ENCODE measurements at places on chromosomes 7 and 10.

- DNase-seq: no peak
Measured at GRCh38 chr7:127486654-127487053, 94.1 kb upstream of the ZNF800 start.

- no peak for DNase-seq
Measured at GRCh38 chr7:55131142-55131929, 112.5 kb downstream of the EGFR start.

DNA sequence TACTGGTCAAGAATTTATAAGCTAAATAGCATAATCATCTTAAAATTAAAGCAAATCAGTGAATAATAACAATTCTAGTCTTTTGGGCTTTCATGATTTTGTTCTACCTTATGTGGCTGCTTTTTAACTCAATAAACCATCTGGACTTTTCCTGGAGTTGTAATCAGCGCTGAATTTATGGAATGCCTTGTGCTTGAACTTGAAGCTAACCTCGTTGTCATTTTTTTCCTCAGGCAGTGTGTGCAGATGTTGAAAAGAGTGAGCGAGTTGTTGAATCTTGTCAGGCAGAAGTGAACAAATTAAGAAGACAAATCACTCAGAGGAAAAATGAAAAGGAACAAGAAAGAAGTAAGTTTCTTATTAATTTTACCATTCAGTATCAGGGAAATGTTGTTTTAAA, 29.5 kb downstream of the ABRAXAS2 start:
- no peak for DNase-seq

DNA sequence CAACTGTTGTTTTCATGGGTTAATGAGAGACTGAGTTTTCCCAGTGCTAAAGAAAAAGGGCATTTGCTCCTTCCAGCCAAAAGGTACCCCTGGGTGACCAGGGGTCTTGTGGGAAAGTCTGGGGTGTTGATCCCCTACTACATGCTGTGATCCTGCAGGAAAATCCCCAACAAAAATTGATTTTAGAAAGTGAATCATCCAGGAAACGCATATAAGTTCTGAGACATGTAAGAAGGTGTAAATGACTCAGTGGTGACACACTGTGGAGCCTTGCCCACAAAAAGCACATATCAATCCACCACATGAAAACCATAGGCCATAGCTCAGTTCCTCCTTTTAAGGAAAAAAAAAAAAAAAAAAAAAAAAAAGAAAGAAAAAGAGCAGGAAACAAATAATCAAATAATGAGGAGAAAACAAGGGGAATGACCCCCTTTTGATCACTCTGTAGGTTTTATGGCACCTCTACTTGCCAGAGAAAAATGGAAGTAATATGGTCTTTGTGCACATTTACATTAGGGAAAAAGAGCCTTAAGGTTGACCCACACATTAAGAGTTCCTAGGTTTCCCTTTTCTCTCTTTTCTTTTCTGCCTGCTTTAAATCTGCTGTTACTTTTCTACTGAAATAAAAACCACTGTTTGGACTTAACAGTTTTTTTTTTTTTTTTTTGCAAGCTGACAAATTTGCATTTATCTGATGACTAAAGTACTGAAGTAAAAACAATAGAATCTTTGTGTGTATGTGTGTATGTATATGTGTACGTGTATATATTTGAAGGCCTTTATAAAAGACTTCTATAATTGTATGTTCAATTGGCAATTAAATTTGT, 386.0 kb downstream of the KIF20B start:
- DNase-seq: no peak

GRCh38 chr7:127938588-127938987, 92.6 kb downstream of the LRRC4 start:
- no peak for DNase-seq

GRCh38 chr7:101957744-101958525, 140.5 kb downstream of the CUX1 start:
- no peak for DNase-seq

- no peak for DNase-seq
Measured at GRCh38 chr10:122086416-122087240, 97.7 kb downstream of the TACC2 start.

DNA sequence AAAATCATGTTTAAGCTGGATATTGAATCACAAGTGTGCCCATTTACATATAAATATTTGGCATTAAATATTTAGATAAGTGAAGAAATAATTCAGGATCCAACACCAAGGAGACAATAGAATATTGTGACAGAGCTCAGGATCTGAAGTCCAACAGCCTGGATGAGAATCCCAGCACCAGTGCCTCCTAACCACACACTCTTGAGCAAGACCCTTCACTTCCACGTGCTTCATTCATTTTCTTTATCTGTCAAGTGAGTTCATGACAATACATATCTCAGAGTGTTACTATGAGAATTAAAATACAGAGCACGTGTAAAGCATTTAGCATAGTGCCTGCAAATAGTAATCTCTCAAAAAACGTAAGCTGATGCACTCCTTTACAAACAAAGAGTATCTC, 78.4 kb upstream of the IKZF1 start:
- no peak for DNase-seq

DNA sequence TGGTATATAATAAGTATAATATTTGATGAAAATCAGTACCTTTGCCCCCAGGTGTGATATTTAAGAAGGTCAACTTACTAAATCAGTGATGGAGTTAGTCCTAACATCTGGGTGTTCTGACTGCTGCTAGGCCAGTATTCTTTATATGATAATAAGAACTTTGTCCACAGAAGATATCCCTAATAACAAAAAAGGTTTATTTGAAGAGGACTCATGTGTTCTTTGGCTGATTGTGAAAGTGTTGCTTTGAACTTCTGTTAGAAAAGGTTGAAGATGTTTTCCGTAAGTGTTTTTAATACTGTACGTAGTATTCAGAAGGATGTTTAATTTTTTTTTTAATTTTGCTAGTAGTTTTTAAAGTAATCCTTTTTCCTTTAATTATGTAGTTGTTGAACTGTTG, 10.2 kb downstream of the PTEN start:
- DNase-seq: no peak

- DNase-seq: peak; percentile 70
Measured at GRCh38 chr7:75740846-75741497, 2.2 kb upstream of the HIP1 start.

GRCh38 chr10:107546284-107546683, 381.8 kb upstream of the SORCS1 start:
- DNase-seq: no peak

GRCh38 chr10:24952707-24953645, 570 bp upstream of the PRTFDC1 start:
- DNase-seq: peak; percentile 78

- DNase-seq: peak; percentile 57
Measured at GRCh38 chr10:131848741-131849590, 51.8 kb upstream of the PPP2R2D start.

GRCh38 chr7:125899577-125899976, 970.0 kb upstream of the POT1 start:
- no peak for DNase-seq

GRCh38 chr7:101104799-101105198, 19.5 kb downstream of the TRIM56 start:
- DNase-seq: no peak

- no peak for DNase-seq
Measured at GRCh38 chr10:96338279-96338925, 20.4 kb downstream of the OPALIN start.

GRCh38 chr10:129586898-129587443, 119.9 kb downstream of the MGMT start:
- no peak for DNase-seq

DNA sequence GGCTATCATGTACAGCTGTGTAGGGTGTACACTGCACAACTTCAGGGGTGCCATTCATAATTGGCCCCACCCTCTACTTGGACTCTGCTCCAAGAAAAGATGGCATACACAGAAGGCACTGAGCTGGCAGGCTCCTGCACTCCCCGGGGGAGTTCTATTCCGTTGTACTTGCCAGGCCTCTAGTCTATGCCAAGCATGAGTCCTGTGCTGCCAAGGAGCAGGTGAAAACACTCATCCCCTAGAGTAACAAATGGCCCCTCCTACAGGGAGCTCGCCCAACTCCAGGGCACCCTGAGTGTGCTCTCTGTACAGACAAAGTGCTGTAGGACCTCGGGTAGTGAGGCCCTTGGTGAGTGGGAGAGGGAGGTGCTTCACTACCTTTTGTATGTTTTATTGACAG, 127.2 kb downstream of the SLIT1 start:
- DNase-seq: no peak

DNA sequence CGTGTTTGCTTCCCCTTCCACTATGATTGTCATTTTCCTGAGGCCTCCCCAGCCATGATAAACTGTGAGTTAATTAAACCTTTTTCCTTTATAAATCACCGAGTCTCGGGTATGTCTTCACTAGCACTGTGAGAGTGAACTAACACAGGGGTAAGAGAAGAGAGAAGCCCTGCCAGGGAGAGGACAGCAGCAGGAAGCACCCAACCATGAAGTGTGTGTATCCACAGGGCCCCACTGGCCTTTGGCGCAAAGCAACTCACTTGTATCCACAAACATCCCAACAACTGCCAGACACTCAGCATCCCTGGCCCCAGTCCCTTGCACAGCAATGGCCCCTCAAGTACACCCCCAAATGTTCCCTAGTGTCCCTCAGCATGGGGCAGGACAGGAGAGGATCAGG, 115.1 kb downstream of the MAD1L1 start:
- DNase-seq: no peak

- no peak for DNase-seq
Measured at GRCh38 chr7:12211711-12212485, 804 bp downstream of the TMEM106B start.

DNA sequence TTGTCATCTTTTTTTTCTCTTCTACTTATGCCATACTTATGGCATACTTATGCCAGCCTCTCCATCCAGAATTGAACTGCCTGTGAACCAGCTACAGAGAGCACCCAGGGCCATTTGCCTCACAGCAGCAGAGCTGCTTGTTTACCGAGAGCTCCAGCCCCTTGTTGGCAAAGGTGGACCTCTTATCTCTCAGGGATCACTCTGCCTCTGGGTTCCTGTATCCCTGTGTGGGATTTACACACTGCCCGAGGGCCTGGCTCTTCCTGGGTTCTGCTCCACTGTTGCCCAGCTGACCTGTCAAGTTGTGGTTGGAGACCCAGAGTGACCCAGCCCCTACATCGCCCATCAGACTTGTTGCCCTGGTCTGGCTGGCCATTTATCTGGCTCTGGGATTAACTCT, 22.3 kb downstream of the MRPS33 start:
- no peak for DNase-seq
